ENCODE measurements at places on chromosomes 12 and 14.

- peak; percentile 98 for DNase-seq
Measured at GRCh38 chr12:105523164-105524057, 192.9 kb downstream of the C12orf75 start.

GRCh38 chr12:45697371-45697770, 32.1 kb upstream of the ARID2 start:
- DNase-seq, result no peak

DNA sequence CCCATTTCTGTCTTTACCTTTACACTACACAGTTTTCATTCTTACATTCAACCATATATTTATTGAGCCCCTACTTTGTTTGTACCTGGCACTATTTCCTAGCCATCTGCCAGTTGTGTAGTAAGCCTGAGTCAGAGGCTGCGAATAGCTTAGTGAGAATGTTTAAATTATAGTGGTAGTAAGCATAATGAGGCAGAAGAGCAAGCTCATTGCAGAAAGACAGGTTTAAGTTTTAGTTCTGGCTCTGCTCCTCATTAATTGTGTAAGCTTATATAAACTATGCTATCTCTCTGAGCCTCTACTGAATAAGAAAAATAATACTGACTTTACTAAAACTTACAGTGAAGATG, 123.5 kb downstream of the NAV3 start:
- peak; percentile 30 for DNase-seq

DNA sequence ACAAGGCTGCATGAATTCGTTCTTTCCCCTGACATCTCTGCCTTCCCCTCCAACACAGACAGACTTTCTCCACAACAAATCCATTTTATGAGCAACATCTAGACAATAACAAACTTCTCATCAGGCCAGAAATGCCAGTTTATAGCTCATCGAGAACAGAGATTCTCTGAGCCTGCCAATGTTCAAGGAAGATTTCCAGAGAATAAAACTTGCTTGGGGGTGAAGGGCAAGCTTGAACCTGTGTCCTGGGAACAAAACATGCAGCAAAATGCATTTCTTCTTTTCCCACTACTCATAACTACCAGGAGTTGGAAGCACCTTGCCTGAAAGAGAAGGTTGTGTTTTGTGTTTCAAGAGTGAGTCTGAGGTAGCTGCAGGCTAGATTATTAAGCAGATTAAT, 6.8 kb downstream of the MAP1LC3B2 start:
- DNase-seq, result no peak

GRCh38 chr14:61025251-61026223, 44.5 kb downstream of the SLC38A6 start:
- peak; percentile 85 for DNase-seq
